ENCODE measurements at places on chromosomes 4 and X.

DNA sequence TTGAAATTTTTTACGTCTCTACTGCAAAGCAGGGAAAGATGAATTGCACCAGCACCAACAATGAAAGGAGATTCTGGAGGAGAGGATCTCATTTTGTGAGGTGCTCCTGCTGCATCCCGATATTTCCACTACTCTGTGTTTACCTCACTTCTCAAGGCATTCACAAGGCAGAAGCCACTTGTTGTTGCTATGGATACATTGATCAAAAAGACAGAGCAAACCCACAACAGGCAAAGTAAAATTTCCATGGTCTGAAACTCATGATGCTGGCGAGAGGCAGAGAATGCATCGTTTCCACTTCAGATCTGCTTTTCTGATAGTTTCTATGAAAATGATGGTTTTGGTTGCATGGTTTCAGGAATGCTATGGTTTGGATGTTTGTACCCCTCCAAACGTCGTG, 323.3 kb downstream of the ASMT start:
- no peak for DNase-seq
- no peak overlapping the region for H3K4me3 ChIP-seq
- H3K27me3 ChIP-seq, result no peaks in the 10 kb centered on the region
- no peaks in the 10 kb centered on the region for H3K4me1 ChIP-seq
- no peaks in the 10 kb centered on the region for H3K36me3 ChIP-seq

- H3K36me3 ChIP-seq, result no peaks in the 10 kb centered on the region
- H3K27me3 ChIP-seq, result no peaks in the 10 kb centered on the region
- peaks cover 1% of the 10 kb centered on the region for H3K4me1 ChIP-seq
- no peak overlapping the region for H3K4me3 ChIP-seq
These were observed 1628.2 kb upstream of the ADGRL3 start for GRCh38 chr4:59571805-59572430.

DNA sequence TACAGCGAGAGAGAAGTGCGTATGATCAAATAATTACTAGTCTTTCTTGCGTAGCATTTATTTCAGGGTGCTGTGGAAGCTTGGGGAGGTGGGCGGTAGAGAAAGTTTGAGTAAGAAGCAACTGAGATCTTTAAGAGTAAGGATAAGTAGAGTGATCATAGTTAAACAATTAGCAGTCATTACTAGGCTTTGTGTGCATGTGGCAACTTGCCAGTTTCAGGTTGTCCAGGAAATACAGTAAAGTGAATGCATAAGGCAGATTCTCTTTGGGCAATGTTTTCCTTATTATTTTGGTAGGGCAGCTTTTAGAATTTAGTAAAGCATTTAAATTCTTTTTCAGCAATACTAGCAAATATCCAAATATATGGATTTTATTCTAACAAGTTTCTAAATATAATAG, 57.0 kb downstream of the HPGDS start:
- H3K4me3 ChIP-seq, result no peak overlapping the region
- no peak for DNase-seq
- peaks cover 47% of the 10 kb centered on the region for H3K36me3 ChIP-seq
- H3K4me1 ChIP-seq, result no peaks in the 10 kb centered on the region
- H3K27ac ChIP-seq, result no peak overlapping the region

DNA sequence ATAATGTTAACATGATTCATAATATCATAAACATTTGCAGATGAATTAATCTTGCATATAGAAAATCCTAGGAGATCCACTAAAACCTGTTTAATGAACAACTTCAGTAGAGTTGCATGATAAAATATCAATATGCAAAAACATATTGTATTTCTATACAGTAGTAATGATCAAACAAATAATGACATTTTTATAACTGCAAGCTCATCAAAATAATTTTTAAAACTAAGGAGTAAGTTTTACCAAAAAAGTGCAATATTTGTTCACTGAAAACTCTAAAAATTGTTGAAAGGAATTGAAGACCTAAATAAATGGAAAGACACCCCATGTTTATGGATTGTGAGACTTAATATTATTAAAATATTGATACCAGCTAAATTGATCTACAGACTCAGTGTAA, 15.9 kb upstream of the GPRASP2 start:
- H3K36me3 ChIP-seq, result no peaks in the 10 kb centered on the region
- H3K4me1 ChIP-seq, result no peaks in the 10 kb centered on the region
- DNase-seq, result no peak
- H3K27ac ChIP-seq, result no peak overlapping the region
- no peaks in the 10 kb centered on the region for H3K27me3 ChIP-seq

- no peaks in the 10 kb centered on the region for H3K36me3 ChIP-seq
- no peak for DNase-seq
- H3K4me1 ChIP-seq, result no peaks in the 10 kb centered on the region
- no peak overlapping the region for H3K27ac ChIP-seq
These were observed 11.3 kb downstream of the AREG start for GRCh38 chr4:74456056-74456744.

- H3K36me3 ChIP-seq, result peaks cover 13% of the 10 kb centered on the region
- no peak overlapping the region for H3K4me3 ChIP-seq
- no peak for DNase-seq
- H3K27me3 ChIP-seq, result no peaks in the 10 kb centered on the region
- no peak overlapping the region for H3K27ac ChIP-seq
- no peaks in the 10 kb centered on the region for H3K4me1 ChIP-seq
These were observed 212.8 kb downstream of the MAB21L2 start for GRCh38 chr4:150794706-150795105.

GRCh38 chr4:158996669-158997074, 106.2 kb upstream of the RAPGEF2 start:
- no peaks in the 10 kb centered on the region for H3K4me1 ChIP-seq
- no peak overlapping the region for H3K4me3 ChIP-seq
- no peaks in the 10 kb centered on the region for H3K27me3 ChIP-seq
- no peaks in the 10 kb centered on the region for H3K36me3 ChIP-seq
- H3K27ac ChIP-seq, result no peak overlapping the region
- DNase-seq, result no peak

GRCh38 chrX:142312591-142312990, 107.5 kb upstream of the MAGEC2 start:
- H3K36me3 ChIP-seq, result no peaks in the 10 kb centered on the region
- H3K27me3 ChIP-seq, result no peaks in the 10 kb centered on the region
- H3K27ac ChIP-seq, result no peak overlapping the region

- H3K4me1 ChIP-seq, result no peaks in the 10 kb centered on the region
- H3K27ac ChIP-seq, result no peak overlapping the region
- DNase-seq, result no peak
- peaks cover 4% of the 10 kb centered on the region for H3K27me3 ChIP-seq
These were observed 80.8 kb upstream of the ANK2 start for GRCh38 chr4:112968451-112969159.

GRCh38 chrX:153357877-153358276, 23.9 kb downstream of the ZNF275 start:
- H3K36me3 ChIP-seq, result no peaks in the 10 kb centered on the region
- no peak overlapping the region for H3K4me3 ChIP-seq
- H3K4me1 ChIP-seq, result no peaks in the 10 kb centered on the region
- H3K27me3 ChIP-seq, result no peaks in the 10 kb centered on the region
- DNase-seq, result no peak
- no peak overlapping the region for H3K27ac ChIP-seq

DNA sequence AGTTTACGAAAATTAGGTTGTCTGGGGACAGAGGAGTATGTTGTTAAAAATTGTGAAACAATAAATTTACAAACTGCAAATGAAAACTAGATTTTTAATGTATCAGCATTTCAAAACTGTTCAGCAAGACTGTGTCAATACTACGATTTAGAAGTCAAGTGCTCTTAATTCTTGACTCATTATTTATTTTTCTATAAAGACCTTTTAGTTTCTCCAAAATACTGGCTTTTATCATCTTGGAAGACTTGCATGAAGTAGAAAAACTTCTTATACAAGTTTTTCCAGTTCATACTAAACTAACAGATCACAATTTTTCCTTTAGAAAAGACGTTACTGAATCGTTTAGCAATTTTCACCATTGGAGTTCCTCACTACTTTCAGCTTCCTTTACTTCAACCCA, 231.4 kb downstream of the PPP3CA start:
- no peak for DNase-seq
- no peak overlapping the region for H3K4me3 ChIP-seq
- H3K27me3 ChIP-seq, result no peaks in the 10 kb centered on the region
- H3K36me3 ChIP-seq, result no peaks in the 10 kb centered on the region
- peaks cover 2% of the 10 kb centered on the region for H3K4me1 ChIP-seq

All from activated naive CD8-positive, alpha-beta T cell treated with anti-CD3 and anti-CD28 coated beads, Interleukin-2, amount 50 U/mL, for 24 hours (primary cell).